ENCODE measurements at places on chromosomes 4 and X.

- no peak for DNase-seq
Measured at GRCh38 chr4:183903021-183903760, 1.9 kb upstream of the STOX2 start.

DNA sequence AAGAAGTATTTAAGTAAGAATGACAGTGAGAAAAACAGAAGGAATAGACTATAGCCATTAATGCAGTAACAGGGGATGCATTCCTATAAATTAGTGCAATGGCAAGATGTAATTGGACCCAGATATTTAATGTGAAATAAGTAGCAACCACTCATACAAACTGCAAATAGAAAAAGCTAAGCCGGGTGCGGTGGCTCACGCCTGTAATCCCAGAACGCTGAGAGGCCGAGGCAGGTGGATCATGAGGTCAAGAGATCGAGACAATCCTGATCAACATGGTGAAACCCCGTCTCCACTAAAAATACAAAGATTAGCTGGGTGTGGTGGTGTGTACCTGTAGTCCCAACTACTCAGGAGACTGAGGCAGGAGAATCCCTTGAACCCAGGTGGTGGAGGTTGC, 845.8 kb downstream of the PDHA2 start:
- no peak for DNase-seq

GRCh38 chrX:1249101-1249887, 19.3 kb upstream of the CSF2RA start:
- DNase-seq = peak; percentile 86

- no peak for DNase-seq
Measured at GRCh38 chrX:30224536-30224935, 5.9 kb upstream of the MAGEB3 start.

Measured in inflammatory macrophage treated with lipopolysaccharide for 1 hour (primary cell).